AG10803 (cell line): ENCODE measurements at places on chromosomes 13 and 19.

GRCh38 chr13:50187352-50188029 lies 172.2 kb downstream of the KCNRG start:
- DNase-seq: peak; percentile 22

GRCh38 chr13:96646515-96647211 lies 347.6 kb downstream of the OXGR1 start:
- DNase-seq: no peak

DNA sequence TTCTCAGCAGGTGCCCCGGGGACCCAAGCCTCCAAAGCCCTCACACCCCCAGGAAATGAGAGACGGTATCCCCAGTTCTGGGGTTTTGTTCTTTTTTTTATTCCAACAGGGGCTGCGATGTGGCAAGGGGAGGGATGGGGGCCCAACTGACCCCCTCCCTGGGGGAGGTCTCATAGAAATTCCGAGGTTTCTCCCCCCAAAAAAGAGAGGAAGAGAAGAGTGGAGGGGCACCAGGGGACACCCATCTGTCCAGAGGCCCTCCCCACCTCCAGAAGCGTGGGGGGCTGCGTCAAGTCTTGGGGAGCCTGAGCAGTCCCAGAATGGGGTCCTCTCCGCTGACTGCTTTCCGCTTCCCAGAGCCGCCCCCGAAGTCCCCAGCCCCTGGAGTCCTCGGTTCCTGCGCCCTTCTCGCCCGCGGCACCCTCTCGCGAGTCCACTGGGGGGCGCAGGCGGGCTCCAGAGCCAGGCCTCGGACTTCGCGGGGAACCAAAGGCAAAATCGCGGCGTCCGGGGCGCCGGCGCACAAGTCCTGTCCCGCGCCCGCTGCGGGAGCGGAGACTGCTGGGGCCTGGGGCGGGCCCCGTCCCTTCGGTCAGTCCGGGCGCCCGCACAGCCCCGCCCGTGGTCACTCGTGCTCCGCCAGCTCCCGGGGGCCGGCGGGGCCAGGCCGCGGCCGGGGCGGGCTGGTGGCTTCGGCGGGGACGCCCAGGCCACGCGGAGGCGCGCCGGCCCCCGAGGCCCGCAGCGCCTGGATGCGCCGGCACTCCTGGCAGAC lies 4.4 kb upstream of the ATP1A3 start:
- peak; percentile 42 for DNase-seq

GRCh38 chr19:52140032-52140710 lies 433 bp upstream of the ZNF616 start:
- DNase-seq: no peak

- DNase-seq: no peak
Observed at GRCh38 chr19:31419871-31420445, 70.7 kb upstream of the TSHZ3 start.

DNA sequence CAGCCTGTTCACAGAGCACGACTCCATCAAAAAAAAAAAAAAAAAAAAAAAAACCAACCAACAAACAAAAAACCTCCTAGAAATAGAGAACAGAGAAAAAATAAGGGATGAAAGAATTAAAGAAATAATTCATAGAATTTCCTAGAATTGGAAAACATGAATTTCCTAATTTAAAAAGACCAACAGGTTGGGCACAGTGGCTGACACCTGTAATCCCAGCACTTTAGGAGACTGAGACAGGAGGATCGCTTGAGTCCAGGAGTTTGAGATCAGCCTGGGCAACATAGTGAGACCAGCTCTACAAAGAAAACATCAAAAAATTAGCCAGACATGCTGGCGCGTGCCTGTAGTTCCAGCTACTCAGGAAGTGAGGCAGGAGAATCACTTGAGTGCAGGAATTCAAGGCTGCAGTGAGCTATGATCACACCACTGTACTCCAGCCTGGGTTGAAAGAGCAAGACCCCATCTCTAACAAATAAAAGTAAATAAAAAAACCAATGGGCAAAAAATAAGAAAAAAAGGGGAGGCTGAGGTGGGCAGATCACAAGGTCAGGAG lies 6.5 kb downstream of the SPART start:
- no peak for DNase-seq

DNA sequence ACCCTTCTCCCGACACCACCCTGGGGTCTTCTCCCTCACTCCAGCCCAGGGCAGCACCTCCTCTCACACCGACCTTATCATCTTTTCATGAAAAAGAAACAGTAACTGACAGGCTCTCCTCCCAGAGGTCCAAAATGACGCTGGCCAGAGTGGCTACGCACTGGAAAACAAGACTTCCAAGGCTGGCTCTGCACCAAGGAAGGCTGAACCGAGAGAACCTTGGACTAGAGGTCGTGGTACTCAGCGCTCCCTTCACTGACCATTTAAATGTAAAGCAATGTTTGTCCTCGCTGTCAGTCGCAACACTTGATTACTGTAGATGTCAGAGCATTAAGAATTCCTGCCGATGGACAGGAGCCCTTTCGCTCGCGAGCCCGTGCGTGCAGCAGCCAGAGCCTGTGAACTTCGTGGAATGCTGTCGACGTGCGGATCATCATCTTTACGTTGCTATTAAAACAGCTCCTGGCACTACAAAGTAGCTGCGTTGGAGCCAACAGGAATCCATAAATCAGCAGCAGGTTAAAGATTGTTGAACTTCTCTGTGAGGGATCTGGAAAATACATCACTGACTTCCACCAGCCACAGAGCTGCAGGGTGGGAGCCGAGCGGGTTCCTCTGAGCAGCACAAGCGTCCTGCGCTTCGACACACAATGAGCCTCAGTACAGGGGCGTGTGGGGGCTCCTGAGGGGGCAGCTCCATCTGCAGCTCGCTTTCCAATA lies 125.5 kb upstream of the MCF2L start:
- no peak for DNase-seq

- no peak for DNase-seq
Observed at GRCh38 chr19:17755977-17756670, 4.8 kb downstream of the FCHO1 start.

DNA sequence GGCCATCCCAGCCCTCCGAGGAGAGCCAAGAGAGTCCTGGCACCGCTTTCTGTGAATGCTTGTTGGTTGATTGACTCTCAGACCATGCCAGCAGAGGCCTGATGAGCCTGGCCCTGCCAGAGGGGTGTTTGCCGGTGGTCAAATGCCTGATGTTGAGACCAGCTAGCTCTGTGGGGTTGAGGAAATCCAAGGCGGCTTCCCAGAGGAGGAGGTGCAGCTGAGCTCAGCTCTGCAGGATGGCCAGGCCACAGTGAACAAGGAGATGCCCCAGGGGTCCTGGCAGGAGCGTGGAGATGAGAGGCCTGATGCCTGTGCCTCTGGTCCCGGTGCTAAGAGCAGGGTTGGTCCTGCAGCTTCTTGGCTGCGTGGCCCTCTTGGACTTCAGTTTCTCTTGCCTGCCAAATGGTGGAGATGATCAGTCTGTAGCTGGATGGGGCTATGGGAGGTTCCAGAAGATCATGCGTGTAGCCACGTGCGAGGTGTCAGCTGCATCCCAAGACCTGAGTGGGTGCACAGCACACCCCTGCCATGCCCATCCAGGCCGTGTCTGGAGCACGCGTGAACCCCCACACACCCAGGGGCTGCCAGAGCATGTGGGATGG lies 16.8 kb downstream of the NFIC start:
- no peak for DNase-seq

- DNase-seq: no peak
Observed at GRCh38 chr19:54387991-54388801, 23.5 kb upstream of the LAIR1 start.

- DNase-seq: peak; percentile 35
Observed at GRCh38 chr13:42078128-42078808, 29.8 kb downstream of the DGKH start.

DNA sequence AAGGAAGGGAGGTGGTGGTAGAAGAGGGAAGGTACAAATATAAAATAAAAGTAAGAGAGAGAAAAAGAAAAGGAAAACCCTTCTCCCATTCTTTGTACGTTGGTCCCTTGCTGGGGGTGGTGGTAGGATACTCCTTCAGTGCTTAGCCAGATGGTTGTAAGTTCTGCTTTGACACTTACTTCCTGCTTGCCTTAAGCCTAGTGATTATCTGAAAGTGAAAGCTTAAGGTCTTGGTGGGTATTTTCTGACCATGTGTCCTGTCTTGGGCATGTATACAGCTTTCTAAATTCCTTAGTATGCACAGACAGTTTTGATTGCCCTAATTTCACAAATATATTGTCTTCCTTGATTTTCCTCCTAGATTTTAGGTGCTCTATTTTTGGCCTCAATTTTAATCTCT lies 314.8 kb downstream of the PCDH17 start:
- no peak for DNase-seq

GRCh38 chr19:34217952-34218817 lies 36.2 kb upstream of the GARRE1 start:
- peak; percentile 96 for DNase-seq

GRCh38 chr19:11025445-11025844 lies 63.8 kb upstream of the LDLR start:
- DNase-seq: no peak

GRCh38 chr13:25281193-25281934 lies 5.9 kb downstream of the MTMR6 start:
- no peak for DNase-seq

DNA sequence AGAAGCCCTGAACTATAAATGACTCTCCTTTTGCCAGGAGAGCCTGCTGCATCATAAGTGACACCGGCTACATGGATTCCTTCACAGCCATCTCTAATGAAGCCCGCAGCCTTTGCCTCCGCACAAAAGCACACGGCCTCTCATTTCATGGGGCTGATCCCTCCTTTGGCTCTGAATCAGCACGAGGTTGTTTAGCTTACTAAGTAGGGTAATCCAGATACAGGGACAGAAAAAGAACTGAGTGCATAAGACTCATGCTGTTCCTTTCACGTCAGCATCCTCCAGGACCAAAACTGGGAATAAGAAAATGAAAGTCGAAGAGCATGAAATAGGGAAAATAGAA lies 136.3 kb downstream of the DCT start:
- DNase-seq: no peak

- DNase-seq: no peak
Observed at GRCh38 chr19:8208922-8209461, at the start of gene CERS4. CERS4 (plus strand) TSS chr19:8209370; CDS start chr19:8251077, 41,707 bp downstream.

- DNase-seq: no peak
Observed at GRCh38 chr13:111323549-111323948, 3.1 kb downstream of the TEX29 start.

- no peak for DNase-seq
Observed at GRCh38 chr13:70732611-70733010, 624.4 kb upstream of the KLHL1 start.

DNA sequence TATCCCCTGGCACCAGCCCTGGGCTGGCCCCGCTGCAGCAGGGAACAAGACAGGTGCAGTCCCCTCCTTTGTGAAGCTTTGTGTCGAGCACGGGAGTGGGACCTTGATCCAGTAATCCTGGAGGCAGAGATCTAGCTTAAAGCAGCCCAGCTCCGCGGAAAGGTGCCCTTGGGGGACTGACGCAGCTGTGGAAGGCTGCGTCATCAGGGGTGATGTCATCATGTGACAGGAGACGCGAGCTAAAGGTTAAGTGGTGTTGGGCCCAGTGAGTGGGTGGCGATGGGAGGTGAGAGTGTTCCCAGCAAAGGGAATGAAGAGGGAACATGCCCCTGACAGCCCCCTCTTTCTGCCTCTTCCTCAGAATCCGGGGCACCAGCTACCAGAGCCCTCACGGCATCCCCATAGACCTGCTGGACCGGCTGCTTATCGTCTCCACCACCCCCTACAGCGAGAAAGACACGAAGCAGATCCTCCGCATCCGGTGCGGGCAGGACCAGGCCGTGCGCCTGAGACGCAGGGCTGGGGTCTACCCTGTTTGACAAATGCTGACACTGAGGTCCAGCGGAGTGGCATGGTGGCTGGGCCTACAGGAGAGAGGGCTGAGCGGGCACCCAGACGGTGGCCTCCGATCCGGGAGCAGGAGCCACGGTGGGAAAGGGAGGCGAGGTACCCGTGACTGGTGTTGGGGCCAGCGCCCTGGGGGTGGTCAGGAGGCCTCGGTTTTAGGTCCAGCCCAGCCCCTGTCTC lies 2.6 kb downstream of the LHB start:
- no peak for DNase-seq

DNA sequence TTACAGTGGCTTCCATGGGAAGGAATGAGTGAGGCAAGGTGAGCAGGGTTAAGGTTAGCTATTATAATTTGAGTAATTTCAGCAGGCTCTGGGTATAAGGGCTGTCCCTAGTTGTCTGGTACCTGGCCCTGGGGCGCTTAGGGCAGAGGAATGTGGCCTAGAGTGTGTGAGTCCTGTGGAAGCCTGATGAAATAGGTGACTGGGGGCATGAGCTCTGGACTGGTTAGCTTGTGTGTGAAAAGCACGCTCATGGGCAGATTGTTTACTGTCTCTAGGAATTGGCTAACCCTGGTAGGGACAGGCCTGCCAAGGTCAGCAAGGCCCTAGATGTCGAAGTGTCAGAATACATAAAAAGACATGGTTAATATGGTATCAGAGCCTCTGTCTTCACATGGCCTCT lies 42.5 kb downstream of the SPRYD7 start:
- DNase-seq: no peak

DNA sequence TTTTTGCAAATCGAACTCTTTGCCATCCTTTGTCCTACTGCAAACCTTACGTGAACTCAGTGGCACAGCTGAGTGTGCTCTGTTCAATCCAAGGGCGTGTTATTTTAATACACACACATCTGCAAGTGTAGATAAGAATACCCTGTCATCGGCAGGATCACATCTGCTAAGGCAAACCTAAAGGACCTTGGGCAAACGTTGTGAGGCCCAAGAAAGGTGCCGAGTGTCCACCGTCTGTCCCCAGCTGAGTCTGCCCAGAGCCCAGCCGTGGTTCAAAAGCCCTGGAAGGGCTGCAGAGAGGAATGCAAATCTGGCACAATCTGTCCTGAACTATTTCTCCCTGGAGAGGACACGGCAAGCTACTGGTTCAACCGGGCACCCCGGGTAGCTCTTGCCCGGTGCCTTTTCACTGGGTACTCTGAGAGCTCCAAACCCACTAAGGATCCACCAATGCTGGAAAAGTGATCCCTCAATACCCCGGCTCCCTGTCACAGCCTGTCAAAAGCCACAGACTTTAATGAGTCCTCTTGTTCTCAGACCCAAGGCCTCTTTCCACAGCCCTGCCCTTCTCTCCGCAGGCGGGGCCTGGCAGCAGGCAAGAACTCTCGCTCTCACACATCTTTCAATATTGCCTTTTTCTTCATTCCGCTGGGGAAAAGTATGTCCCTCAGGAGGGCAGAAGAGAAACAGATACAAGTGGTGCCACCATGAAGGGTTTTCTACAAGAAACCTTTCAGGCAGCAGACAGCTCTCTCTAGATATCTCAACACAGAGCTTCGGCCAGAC lies 17.0 kb downstream of the SLC7A1 start:
- DNase-seq: peak; percentile 44

DNA sequence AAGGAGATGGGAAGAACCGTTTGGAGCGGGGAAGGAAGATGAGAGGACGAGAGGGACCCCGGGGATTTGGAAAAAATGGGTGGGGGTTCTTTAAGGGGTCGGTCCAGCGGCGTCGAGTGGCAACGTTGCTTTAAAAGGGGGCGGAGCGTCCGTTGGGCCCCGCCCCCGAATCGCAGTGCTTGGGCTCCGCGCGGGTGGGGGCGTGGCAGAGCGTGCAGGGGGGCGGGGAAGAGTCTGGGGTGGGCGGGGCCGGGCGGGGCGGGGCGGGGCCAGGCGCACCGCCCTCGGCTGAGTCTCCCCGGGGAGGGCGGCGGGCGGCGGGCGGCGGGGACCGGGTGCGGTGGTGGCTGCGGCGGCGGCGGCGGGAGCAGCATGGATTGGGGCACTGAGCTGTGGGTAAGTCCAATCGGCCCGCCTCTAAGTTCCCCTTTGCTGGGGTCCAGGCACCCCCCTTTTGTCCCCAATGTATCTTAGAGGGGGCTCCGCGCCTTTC lies at the start of gene TRIP10:
Gene TRIP10 (plus strand): TSS at position 291 of the 493 bp plus-strand sequence. CDS start 82 bp downstream, at position 373.
- peak; percentile 66 for DNase-seq
